Mucosa of gallbladder (tissue), 1 donor: ENCODE measurements at places on chromosomes 6 and 20. TPM values are rescaled to one million over a fixed set of nuclear protein-coding genes. Genes with fewer than 3 reads are reported as not detected.

The CNBD2 gene
- 3.3 TPM for total RNA-seq

The NT5E gene
- total RNA-seq = 64.9 TPM

The C6orf141 gene
- total RNA-seq = 70.0 TPM

The SPATS1 gene
- not detected for total RNA-seq

GRCh38 chr20:17556837-17557674 lies 12.8 kb upstream of the DSTN start:
- peak; percentile 80 for DNase-seq

DNA sequence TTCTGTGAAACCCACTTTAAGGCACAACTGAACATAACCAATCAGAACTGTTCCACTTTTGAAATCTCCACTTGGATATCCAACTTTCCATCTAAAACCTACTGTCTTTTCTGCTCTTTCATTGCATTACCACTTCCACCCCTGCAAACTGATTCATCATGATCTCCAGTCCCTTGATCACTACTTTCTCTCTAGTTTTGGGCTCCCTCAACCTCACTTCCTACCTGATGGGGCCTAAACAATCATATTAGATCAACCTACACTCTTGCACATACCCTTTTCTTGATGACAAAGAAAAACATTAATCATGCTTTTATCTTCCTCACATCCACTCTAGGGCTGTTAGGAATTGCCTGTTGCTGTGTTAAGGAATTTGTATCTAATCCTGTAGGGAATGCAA lies 137.6 kb downstream of the PDSS2 start:
- DNase-seq = no peak

GRCh38 chr6:167130008-167130677 lies 7.2 kb downstream of the CCR6 start:
- no peak for DNase-seq

DNA sequence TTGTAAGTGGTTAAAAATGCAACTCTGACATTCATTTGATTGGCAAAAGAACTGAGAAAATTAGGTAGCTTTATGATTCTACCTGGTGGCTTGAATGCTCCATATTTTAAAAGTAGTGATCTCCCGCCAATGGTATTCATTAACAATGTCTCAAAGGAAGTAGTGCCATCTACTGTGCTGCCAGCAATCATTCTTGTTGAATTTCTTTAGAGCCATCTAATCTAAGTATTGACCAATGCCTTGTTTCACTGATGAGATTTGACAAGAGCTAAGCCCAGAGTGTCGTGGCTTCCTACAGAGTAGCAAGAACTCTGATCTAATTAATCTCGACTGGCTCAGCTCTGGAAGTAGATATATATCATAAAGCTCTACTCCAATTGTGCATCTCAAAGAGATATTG lies 696.7 kb downstream of the C6orf118 start:
- no peak for DNase-seq

- peak; percentile 44 for DNase-seq
These were observed 23.2 kb downstream of the EPB41L1 start for GRCh38 chr20:36177716-36178115.

DNA sequence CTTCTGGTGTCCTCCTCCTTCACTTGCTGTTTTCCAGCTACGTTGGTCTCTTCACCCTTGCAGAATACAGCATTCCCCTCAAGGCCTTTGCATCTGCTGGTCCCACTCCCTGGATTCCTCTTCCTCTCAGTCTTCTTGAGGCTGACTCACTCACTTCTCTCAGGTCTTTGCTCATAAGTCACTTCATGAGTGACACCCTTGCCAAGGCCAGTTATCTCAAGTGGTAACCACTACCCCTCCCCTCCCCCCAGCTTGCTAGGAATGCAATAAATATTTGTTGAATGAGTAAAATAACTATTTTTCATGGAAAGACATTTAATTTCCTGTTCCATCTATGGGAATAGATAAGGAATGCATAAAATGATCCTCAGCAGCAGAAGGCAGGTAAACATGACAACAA lies 131.7 kb downstream of the PLCB4 start:
- DNase-seq = no peak

- DNase-seq = no peak
These were observed 54.9 kb downstream of the SESN1 start for GRCh38 chr6:109039795-109040194.

DNA sequence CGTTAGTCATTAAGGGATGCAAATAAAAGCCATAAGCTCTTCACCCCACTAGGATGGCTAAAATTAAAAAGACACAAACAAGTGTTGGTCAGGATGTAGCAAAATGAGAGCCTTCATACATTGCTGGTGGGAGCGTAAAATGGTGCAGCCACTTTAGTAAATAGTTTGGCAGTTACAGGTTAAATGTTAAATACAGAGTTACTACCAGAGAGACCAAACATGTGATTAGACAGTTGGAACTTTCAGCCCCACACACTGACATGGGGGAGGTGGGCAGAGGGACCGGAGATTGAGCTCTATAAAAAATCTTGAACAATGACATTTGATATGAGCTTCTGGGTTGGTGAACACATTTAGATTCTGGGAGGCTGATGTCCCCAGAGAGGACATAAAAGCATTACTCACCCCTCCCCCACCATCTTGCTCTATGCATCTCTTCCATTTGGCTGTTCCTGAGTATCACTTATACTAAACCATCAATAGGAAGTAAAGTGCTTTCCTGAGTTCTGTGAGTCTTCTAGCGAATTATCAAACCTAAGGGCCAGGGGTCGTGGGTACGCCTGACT lies 20.4 kb upstream of the ZNF318 start:
- DNase-seq = no peak

DNA sequence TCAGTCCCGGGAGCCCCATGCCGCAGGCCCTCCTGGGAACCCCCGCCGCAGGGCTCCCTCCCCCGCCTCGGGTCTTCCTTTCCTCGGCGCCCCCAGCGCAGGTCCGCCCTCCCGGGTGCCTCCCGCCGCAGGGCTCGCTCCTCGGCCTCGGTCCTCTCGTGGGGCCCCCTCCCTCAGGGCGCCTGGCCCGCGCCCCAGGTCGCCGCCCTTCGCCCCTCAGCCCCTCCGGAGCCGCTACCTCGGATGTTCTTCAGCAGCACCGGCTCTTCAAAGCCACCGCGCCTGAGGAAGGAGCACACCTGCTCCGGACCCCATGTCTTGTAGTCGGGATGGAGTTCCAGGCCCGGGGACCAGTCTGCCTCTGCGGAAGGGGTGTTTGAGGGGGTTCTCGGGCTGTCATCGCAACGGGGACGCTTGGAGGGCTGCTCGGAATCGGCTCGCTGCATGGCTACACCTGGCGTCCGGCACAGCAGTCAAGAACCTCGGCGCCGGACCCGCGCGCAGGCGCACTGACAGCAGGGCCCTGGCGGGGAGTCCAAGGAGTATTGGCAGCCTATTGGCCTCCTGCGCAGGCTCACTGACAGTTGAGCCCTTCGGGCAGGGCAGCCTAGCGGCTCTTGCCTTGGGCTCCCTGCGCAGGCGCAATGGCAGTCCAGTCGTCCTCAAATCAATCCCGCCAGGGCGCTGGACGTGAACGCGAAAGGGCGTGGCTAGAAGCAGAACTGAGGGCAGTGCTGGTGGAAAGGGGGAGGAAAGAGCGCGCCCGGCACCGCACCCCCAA lies at the start of gene SAMHD1:
SAMHD1 (minus strand) TSS at position 511 of the 781 bp plus-strand sequence; CDS start at position 446, 65 bp downstream.
- DNase-seq = peak; percentile 97

DNA sequence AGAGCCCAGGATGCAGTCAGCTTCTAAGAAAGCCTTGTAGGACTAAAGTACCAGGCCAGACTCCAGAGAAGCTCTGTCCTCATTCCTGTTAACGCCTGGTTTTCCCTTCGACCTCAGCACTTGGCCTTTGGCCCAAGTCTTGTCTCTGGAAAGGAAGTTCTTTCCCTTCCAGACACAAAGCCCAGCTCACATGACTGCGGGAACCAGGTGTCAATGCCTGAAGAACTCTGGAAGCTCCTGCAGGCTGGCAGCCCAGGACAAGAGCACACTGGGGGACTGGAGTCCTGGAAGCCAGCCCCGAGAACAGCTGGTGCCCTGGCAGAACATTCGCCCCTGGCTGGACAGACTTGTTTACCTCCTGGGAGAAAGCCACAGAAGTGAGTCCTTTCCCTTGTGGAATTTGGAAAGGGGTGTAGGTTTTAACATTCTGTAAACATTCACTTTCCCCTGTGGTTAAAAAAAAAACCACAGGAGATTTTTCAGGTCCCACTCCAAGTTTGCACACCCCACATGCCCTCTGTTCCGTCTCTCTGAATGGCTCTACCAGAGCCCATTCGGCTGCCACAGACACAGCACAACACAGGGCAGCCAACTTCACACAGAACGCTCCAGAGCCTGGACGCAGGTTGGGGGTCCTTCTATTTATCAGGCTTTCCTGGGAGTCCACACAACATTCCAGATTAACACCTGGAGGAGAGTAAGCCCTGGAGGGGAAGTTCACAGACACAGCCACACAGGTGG lies 18.1 kb downstream of the ACSS1 start:
- DNase-seq = peak; percentile 92

- DNase-seq = peak; percentile 60
These were observed 7.4 kb upstream of the FGD2 start for GRCh38 chr6:36997811-36998722.

- no peak for DNase-seq
These were observed 116.5 kb downstream of the FAM120B start for GRCh38 chr6:170423030-170423429.
